CD4-positive, alpha-beta T cell treated with Interleukin-17A for 1 hour (primary cell): ENCODE measurements at places on chromosomes 1 and 21.

DNA sequence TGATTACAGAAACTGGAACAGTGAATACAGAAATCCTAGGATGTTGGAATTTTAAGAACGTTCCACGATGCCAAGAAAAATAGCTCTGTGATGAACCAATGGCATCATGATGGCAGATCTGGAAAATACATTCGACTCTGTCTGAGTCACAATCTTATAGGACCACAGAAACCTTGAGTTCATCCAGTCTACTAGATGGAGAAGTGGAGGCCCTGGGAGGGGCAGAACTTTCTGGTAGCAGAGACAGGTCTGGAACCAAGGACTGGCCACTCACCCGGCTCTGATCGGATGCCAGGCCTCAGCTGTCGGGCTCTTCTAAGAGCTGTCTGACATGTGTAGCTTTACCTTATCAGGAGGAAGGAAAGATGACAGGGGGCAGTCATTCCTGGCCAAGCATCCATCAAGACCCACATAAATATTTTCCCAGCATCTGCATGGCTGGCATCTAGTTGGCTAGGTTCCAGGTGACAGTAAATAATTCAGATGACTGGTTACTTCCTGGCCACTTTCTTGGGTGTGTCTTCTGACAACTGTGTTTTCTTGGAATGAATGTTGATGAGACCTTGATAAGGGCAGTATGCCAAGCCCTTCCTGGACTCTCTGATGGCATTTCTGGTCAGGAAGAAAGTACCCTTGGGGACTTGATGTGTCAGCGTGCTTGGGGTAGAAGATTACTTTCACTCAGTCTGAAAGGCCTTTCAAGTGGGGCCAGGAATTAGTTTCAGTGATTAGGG lies 72.6 kb upstream of the TRABD2B start:
- no peak for DNase-seq

- no peak for DNase-seq
Measured at GRCh38 chr1:213585402-213585801, 402.4 kb upstream of the PROX1 start.

- no peak for DNase-seq
Measured at GRCh38 chr1:93619507-93620171, 62.0 kb downstream of the BCAR3 start.

GRCh38 chr1:174911606-174912005 lies 88.1 kb upstream of the CACYBP start:
- no peak for DNase-seq

DNA sequence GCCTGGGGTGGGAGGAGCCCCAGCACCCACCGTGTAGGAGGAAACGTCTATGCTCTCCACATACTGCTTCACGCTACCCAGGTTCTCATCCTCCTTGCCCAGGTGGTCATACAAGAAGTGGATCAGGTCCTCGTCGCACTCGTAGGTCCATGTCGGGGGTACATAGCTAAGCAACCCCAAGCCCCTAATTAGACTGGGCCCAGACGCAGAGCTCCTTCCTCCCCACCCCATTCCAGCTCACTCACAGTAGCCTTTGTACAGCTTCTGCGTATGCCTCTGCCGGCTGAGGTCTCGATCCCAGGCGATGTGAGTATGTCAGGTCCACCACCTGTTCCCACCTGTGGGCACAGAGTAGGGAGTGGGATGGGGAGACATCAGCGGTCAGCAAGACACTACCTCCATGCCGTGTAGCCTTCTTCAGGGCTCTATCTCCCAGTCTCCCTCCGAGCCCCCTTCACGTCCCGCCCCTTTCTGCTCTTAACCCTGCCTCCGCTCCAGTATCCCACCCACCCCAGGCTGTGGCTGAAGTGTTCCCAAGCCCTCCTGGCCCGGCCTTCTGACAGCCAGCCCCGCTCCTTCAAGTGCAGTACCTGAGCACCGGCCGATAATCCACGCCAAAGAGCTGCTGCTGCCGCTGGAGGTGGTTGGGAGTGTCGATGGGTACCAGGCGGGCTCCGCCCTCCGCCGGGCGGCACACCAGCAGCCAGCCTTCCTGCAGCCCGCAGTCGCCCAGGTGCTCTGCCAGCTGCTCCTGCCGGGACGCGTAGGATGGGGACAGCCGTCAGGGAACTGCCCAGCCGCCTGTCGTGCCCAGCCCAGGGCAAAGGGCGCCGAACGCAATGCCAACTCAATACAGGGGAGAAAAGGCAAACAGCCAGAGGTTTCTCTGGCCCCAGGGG lies 919 bp downstream of the HECTD3 start:
- DNase-seq, result peak; percentile 14

GRCh38 chr1:8076176-8076575 lies 50.1 kb upstream of the ERRFI1 start:
- no peak for DNase-seq

DNA sequence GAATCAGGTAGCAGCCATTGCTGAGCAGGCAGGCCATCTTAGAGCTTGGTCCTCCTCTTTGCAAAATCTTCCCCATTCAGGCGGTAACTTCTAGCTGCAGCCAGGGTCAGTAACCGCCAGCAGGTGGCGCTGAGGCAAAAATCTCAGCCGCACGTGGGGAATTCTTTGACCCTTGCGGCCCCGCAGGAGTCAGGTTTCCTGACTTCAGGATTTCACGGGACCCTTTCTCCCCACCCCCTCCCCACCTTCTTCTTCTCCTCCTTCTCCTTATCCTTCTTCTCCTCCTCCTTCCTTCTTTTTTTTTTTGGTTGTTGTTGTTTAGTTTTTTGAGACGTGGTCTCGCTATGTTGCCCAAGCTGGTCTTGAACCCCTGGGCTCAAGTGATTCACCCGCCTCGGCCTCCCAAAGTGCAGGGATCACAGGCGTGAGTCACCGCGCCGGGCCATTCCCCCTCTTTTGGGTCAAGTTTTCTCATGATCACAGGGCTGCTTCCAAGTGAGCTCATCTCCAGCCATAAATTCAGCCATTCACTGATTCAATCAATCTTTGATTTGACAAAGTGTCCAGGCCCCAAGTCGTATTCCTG lies 33.4 kb upstream of the TENT5B start:
- DNase-seq, result peak; percentile 69

DNA sequence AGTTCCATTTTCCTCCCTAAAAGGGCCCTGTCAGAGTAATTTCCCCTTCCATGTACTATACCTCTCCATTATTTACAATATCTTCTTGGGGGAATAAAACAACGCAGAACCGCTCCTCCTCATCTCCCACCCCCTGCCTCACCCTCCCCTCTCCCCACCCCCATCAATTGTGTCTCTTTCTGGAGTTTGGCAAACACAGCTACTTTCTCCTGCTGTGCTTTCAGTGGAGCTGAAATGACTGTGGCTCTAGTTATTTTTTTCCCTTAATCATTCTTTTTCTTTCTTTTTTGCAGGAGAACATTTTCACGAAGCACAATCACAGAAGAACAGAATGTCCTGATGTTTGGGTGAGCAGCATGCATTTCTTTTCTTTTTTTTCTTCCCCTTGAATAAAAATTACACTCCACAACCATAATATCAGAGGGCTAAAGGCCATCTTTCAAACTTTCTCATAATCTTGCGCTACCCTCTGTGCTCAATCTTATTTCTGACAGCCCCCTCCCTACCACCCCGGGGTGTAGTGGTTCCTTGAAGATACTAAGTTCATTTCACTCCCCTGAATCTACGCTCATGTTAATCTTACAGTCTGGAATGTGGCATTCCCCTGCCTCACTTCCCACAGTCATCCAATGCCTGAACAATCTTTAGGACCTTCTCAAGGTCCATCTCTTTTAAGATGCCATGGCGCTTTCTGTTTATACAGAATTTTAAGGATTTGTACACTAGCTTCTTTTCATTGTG lies 8.8 kb upstream of the PLXNA2 start:
- DNase-seq, result no peak

- DNase-seq, result no peak
Measured at GRCh38 chr1:73366734-73367413, 831.1 kb downstream of the LRRIQ3 start.

GRCh38 chr1:38238294-38238693 lies 191.7 kb upstream of the POU3F1 start:
- no peak for DNase-seq

- DNase-seq, result no peak
Measured at GRCh38 chr1:233256191-233256590, 39.3 kb downstream of the PCNX2 start.

DNA sequence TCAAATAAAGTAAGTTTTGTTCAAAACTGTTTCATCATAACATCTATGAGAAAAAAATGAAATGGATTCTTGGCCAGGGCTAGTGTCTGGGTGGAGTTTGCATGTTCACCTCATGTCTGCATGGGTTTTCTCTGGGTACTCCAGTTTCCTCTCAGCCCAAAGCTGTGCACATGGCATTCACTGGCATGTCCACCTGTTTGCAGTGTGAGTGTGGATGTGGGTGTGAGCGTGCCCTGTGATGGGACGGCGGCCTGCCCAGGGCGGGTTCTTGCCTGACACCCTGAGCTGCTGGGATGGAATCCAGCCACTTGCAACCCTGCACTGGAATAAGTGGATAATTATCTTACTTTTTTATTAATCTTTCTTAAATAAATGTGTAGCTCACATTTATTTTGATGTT lies 185.5 kb downstream of the RYR2 start:
- no peak for DNase-seq

GRCh38 chr1:12630946-12631530 lies 12.8 kb upstream of the AADACL4 start:
- DNase-seq, result no peak

DNA sequence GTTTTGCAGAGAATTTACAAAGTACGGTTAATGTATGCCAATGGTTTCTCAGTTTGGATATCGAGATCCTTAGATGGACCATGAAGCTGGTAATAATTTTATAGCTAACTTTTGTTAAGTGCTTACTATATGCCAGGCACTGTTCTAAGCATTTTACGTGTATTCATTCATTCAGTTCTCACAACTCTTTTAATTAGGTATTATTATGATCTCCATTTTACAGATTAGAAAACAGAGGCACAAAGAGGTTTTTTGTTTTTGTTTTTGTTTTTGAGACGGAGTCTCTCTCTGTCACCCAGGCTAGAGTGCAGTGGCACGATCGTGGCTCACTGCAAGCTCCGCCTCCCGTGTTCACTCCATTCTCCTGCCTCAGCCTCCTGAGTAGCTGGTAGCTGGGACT lies 7.2 kb downstream of the RPRD2 start:
- DNase-seq, result no peak

DNA sequence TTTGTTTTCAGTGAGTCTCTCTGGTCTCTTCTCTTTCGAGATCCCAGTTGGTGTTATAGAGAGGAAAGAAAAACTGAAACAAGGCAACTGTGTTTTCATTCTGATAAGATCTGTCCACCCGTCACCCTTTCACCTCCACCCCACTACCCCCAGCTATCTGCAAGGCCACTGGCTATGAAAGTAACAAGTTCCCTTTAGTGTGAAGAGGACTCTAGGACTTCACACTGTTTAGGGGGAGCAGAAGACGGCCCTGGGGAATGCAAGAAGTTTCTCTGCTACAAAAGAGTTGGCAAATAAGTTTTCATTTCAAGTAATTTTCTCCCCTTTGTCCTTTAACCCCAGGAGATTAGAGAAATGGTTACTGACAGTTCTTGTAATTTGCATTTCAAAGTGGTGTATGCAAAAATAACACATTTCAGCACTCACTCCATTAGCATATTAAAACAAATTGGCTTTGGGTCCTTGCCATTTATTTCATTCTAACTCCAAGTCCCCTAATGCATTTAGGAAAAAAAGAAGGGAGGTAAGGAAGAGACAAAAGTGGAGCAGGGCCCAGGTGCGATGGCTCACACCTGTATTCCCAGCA lies 79.6 kb upstream of the PPM1J start:
- DNase-seq, result no peak

- no peak for DNase-seq
Measured at GRCh38 chr21:31991356-31992331, 118.8 kb downstream of the HUNK start.

DNA sequence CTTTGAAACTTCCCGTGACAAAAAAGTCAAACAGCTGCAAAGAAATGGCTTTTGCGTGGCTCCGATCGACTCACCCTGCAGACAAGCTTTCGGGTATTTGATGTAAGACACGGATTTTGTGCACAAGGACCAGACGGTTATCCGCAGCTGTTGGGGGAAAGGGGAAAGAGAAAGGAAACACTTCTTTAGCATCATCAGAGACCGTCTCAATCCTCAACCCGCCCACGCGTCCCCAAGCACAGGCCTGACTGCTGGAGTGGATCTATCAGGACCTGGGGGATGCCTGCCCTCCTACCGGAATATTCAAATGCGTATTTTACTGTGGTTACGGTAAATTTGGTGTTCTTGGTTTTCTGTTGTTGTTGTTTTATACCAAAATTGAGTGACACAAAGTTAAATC lies 11.2 kb downstream of the WRAP73 start:
- DNase-seq, result no peak

GRCh38 chr1:200173097-200173618 lies 145.6 kb downstream of the NR5A2 start:
- DNase-seq, result no peak

DNA sequence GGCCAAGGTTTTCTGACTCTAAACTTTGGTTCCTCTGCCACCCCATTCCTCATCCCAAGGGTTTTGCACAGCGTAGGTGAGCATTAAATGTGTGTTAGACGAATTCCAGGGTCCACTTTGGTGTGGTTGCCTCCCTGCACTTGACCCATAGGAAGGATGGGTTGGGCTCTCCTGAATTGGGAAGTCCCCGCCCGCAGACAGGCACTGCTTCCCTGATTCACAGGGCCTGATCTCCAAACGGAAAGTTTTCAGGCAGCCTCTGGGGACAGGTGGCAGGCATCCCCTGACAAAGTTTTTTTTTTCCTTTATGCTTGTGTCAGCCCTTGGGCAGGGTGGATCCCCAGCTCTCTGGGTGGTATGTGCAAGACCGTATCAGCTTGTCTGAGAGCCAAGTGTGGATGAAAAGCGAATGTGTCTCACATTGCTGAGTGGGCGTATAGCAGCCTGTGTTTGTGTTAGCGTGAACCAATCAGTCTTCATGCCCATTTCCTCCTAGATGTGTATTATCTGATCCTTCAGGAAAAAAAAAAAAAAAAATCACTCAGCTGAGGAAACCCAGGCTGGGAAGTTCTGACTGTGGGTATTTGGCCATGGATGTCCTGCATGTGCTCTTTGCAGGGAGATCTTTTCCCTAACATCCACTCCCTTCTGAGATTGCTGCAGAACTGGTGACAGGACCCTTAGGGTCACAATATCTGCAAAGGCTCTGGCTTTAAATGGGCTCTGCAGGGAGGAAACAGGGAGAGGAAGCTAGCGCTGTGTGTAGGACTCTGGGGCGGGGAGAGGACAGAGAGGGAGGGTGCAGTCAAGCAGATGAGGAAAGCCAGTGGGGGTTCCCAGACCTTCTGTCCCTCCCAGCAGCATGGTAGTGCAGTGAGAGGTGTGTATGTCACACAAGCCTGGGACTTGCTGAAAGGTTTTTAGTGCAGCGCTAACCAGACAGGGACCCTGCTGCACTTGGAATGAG lies 42.2 kb upstream of the TRABD2B start:
- DNase-seq, result no peak

- DNase-seq, result no peak
Measured at GRCh38 chr1:75765697-75766355, 20.2 kb upstream of the RABGGTB start.

- no peak for DNase-seq
Measured at GRCh38 chr21:40169971-40170370, 302.7 kb downstream of the PCP4 start.
